ENCODE measurements at places on chromosomes 4 and X.

GRCh38 chrX:38103857-38104812, 97.8 kb downstream of the SYTL5 start:
- no peaks in the 10 kb centered on the region for H3K36me3 ChIP-seq
- DNase-seq, result no peak
- no peak overlapping the region for H3K27ac ChIP-seq
- H3K27me3 ChIP-seq, result peaks cover 2% of the 10 kb centered on the region

GRCh38 chr4:2977211-2978088, 14.1 kb downstream of the GRK4 start:
- no peak for DNase-seq
- H3K27me3 ChIP-seq, result no peaks in the 10 kb centered on the region
- H3K36me3 ChIP-seq, result peaks cover 2% of the 10 kb centered on the region

DNA sequence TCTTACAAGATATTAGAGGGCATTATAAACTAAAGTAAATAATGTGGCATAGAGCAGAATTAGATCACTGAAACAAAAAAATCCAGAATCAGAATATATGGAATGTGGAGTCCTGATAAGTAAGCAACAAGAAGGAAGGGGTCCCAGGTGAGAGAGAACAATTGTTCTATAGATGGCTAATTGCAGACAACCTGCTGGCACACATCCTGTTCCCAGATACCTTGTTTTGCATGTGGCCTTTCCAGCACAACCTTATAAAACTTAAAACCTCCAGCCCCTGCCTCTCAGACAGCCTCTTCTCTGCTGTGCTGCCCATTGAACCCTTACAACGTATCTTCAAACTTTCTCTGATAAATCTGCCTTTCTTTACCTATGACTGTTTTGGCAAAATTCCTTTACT, 4.7 kb upstream of the ZNF674 start:
- no peak overlapping the region for H3K27ac ChIP-seq
- peaks cover 17% of the 10 kb centered on the region for H3K4me1 ChIP-seq
- no peak for DNase-seq
- H3K4me3 ChIP-seq, result no peak overlapping the region

DNA sequence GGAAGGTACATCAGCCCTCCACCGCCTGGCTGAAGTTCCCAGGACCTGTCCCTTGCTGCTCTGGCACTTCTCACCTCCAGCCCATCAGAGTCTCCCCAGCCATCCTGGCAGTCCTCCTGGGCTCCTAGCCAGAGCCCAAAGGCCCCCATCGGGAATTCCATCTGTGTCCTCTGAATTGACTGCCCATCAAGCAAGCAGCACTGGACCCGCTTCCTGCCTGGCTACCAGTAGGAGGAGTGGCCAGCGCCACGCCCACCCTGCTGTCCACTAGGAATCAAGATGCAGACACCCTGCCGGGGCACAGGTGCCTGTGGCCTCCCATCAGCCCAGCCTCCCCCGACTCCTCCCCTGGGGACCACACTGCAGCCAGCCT, 47.2 kb downstream of the C4orf50 start:
- peaks cover 6% of the 10 kb centered on the region for H3K27me3 ChIP-seq
- DNase-seq, result no peak
- H3K4me1 ChIP-seq, result no peaks in the 10 kb centered on the region
- H3K36me3 ChIP-seq, result no peaks in the 10 kb centered on the region
- H3K4me3 ChIP-seq, result no peak overlapping the region
- H3K27ac ChIP-seq, result no peak overlapping the region

DNA sequence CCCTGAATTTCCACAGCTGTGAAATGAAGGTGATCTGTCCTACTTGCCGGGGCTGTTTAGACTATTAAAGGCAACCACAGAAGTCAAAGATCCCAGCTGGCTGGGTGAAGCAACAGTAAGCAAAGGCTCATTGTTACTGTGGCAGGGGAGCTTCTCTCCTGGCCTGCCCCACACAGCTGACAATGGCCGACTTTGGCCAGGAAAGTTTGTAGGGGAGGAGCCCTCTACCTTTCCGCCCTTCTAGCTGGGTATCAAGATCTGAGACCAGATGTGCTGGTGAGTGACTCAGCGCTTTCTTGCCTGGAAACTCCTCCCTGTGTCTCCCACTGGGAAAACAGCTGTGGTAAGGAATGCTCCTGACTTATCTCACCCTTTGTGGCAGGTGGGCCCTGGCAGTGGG, 21.1 kb downstream of the RASSF6 start:
- no peak overlapping the region for H3K4me3 ChIP-seq
- H3K27ac ChIP-seq, result no peak overlapping the region
- no peaks in the 10 kb centered on the region for H3K36me3 ChIP-seq
- no peaks in the 10 kb centered on the region for H3K27me3 ChIP-seq
- no peaks in the 10 kb centered on the region for H3K4me1 ChIP-seq

DNA sequence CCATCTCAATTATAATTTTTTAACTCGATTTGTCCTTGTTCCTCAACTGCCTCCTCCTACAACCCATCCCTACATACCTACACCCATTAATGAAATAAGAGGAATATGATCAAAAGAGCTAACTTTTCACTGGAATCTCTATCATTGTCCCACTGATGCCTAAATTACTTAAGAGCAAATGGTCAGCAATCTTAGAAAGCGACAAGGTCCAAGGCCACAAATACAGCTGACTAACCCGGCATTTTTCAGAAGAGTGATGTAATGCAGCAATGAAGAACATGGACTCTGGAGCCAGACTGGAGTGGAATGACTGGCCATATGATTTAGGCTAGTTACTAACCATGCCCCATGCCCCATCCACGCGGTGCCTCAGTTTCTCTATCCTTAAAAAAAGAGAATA, 56.2 kb downstream of the PPA2 start:
- peaks cover 37% of the 10 kb centered on the region for H3K36me3 ChIP-seq
- no peak overlapping the region for H3K4me3 ChIP-seq
- DNase-seq, result no peak
- H3K4me1 ChIP-seq, result peaks cover 4% of the 10 kb centered on the region
- H3K27me3 ChIP-seq, result no peaks in the 10 kb centered on the region

DNA sequence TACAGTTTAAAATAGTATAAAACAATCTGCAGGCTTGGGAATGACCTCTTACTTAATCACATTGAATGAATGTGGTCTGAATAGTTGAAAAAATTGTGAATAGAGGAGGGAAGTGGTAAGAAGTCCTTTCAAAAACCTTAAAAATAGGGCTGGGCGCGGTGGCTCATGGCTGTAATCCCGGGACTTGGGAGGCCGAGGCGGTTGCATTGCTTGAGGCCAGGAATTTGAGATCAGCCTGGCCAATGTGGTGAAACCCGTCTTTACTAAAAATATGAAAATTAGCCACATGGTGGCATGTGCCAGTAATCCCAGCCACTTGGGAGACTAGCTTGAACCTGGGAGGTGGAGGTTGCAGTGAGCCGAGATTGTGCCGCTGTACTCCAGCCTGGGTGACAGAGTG, 36.5 kb downstream of the HERC3 start:
- peaks cover 27% of the 10 kb centered on the region for H3K4me1 ChIP-seq
- no peak overlapping the region for H3K4me3 ChIP-seq
- H3K27ac ChIP-seq, result no peak overlapping the region

- peak; percentile 55 for DNase-seq
- peaks cover 9% of the 10 kb centered on the region for H3K4me1 ChIP-seq
- peak overlapping the region; percentile 69 for H3K4me3 ChIP-seq
- peaks cover 45% of the 10 kb centered on the region for H3K27me3 ChIP-seq
- no peaks in the 10 kb centered on the region for H3K36me3 ChIP-seq
These were observed 208.9 kb downstream of the NWD2 start for GRCh38 chr4:37453281-37453998.

DNA sequence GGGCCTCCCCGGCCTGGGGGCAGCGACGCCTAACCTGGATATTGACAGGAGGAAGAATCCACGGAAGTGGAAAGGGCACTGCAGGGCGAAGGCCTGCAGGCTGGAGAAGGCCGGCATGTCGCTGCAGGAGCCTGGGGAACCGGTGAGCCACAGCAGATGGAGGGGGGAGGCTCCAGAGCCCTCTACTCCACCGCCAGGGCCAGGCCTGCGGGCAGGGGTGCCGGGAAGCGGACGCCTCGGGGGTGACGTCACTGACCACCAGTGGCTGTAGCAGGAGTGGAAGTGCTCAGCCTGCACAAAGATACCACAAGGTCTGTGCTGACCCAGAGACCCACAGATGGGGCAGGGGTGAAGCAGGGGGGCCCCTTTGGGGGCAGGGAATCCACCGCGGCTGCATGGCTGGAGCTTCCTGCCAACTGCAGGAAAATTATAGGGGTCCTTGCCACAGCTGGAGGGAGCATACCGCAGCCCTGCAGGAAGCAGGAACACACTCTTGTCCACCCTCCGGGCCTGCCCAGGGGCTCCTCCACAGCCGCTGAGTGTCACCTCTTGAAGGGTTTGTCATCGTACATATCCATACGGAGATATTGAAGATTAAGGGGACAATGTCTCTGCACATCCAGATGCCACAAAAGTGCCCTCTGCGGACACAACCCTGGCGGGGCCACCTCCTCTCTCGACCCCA, 7.6 kb upstream of the HTRA3 start:
- no peak for DNase-seq
- no peak overlapping the region for H3K4me3 ChIP-seq
- H3K27ac ChIP-seq, result no peak overlapping the region

GRCh38 chr4:137635601-137636000, 103.3 kb upstream of the PCDH18 start:
- H3K4me3 ChIP-seq, result no peak overlapping the region
- H3K4me1 ChIP-seq, result no peaks in the 10 kb centered on the region
- no peak for DNase-seq
- no peak overlapping the region for H3K27ac ChIP-seq

DNA sequence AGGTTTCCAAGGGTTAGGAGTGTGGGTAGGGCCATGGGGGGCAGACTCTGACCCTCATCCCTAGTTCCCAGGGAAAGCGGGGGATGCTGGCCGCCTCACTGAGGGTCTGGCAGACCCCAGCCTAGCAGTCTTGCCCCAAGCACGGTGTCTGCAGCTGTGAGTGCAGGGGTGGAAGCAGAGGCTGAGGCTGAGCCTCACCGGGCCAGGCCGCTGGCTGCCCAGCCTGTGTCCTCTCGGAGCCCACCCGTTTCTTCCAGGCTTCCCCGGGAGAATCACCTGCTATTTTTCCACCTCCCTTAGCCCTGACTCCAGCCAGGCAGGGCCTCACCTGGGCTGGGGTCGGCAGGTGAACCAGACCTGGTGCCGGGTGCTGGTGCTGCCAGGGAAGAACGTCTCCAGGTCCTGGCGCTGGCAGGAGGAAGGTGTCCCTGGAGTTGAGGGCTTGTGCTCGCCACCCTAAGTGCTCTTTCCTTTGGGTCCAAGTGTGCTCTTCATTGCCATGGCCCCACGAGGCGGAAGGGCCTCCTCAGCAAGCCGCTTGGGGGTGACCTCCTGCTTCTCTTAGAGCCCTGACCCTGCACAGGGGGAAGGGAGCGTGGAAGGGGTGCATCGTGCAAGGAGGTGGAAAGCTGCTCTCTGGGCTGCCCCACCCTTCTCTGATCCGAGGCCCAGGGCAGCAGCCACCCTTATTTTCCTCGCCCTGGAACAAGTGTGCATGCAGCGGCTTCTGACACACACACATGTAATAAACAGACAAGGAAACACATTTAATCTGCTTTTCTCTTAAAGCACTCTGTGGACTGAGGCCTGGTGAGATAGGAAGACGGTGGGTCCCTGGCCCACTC, 112.7 kb downstream of the FAM53A start:
- H3K4me1 ChIP-seq, result no peaks in the 10 kb centered on the region
- no peak for DNase-seq
- peaks cover 2% of the 10 kb centered on the region for H3K27me3 ChIP-seq
- H3K36me3 ChIP-seq, result no peaks in the 10 kb centered on the region
- no peak overlapping the region for H3K27ac ChIP-seq

DNA sequence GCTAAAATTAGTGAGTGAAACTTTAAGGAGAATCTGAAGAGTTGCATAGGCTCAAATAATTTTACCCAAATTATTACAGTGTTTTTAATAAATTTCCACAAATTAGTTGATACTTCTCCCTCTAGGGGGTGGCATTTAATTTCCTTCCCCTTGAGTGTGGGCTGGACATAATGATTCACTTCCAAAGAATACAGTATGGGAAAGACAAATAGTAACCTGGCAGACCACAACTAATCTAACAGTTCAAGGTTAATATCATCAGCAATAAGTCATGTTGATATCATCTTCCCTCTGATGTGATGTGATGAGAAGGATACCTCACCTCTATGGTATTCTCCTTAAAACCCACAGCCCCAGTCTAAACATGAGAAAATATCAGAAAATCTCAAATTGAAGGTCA, 15.5 kb downstream of the PFKFB1 start:
- H3K27ac ChIP-seq, result no peak overlapping the region
- H3K4me3 ChIP-seq, result no peak overlapping the region
- DNase-seq, result no peak
- H3K27me3 ChIP-seq, result no peaks in the 10 kb centered on the region
- H3K4me1 ChIP-seq, result no peaks in the 10 kb centered on the region

- H3K4me3 ChIP-seq, result no peak overlapping the region
- H3K4me1 ChIP-seq, result no peaks in the 10 kb centered on the region
- H3K36me3 ChIP-seq, result peaks cover 4% of the 10 kb centered on the region
- H3K27ac ChIP-seq, result no peak overlapping the region
These were observed 101.4 kb upstream of the RAB40AL start for GRCh38 chrX:102835504-102836146.

- peak overlapping the region; percentile 68 for H3K27ac ChIP-seq
- no peak overlapping the region for H3K4me3 ChIP-seq
- H3K27me3 ChIP-seq, result no peaks in the 10 kb centered on the region
- peaks cover 71% of the 10 kb centered on the region for H3K4me1 ChIP-seq
- no peaks in the 10 kb centered on the region for H3K36me3 ChIP-seq
- peak; percentile 52 for DNase-seq
These were observed 4.5 kb upstream of the WDR1 start for GRCh38 chr4:10120943-10121567.

- H3K27ac ChIP-seq, result no peak overlapping the region
- peak overlapping the region; percentile 11 for H3K4me3 ChIP-seq
- peaks cover 5% of the 10 kb centered on the region for H3K4me1 ChIP-seq
- no peak for DNase-seq
- H3K36me3 ChIP-seq, result no peaks in the 10 kb centered on the region
These were observed 758 bp downstream of the IQSEC2 start for GRCh38 chrX:53280331-53281320.

GRCh38 chrX:50622751-50623150, 152.1 kb upstream of the DGKK start:
- no peaks in the 10 kb centered on the region for H3K27me3 ChIP-seq
- peak; percentile 3 for DNase-seq
- no peaks in the 10 kb centered on the region for H3K36me3 ChIP-seq
- H3K4me1 ChIP-seq, result no peaks in the 10 kb centered on the region
- H3K4me3 ChIP-seq, result no peak overlapping the region
